Gastrocnemius medialis (tissue), 4 donors: ENCODE measurements at places on chromosomes 11 and 22. TPM values are rescaled to one million over a fixed set of nuclear protein-coding genes. Genes with fewer than 3 reads are reported as not detected.
A peak's percentile ranks its signal among the peaks of the same experiment; 100 is the strongest.

- no peak overlapping the region for H3K4me3 ChIP-seq
- no peaks in the 10 kb centered on the region for H3K36me3 ChIP-seq
- DNase-seq = no peak
- H3K27ac ChIP-seq = no peak overlapping the region
- H3K27me3 ChIP-seq = no peaks in the 10 kb centered on the region
Observed at GRCh38 chr11:15291885-15292284, 177.2 kb downstream of the INSC start.

The MS4A4E gene
- not detected for total RNA-seq

The HTR3B gene
- not detected for total RNA-seq

The MUC6 gene
- total RNA-seq = not detected

DNA sequence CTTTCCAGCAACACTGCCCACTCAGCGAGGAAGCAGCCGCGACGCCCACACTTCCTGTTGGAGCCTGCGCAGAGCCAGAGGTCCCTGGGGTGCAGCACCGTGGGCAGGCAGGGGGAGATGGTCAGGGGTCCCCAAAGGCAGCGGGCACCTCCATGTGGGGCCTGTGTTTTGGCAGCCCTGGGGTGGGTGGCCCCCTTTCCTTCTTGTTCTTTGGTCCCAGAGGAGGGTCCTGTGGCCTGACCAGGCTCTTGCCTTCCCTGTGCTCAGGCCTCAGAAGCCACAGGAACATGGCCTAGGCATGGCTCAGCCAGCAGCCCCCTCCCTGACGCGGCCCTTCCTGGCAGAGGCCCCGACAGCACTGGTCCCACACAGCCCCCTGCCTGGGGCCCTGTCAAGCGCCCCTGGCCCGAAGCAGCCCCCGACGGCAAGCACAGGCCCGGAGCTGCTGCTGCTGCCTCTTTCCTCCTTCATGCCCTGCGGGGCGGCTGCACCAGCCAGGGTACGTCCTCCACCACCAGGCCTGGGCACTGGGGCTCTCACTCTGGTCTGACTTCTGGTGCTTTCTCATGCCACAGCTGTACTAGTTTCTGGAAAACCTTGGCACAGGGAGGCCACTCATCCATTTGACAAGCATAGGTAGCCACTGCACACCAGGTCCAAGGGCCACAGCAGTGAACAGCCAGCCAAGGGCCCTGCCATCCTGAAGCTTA, 47.1 kb downstream of the PISD start:
- no peak overlapping the region for H3K27ac ChIP-seq
- no peaks in the 10 kb centered on the region for H3K4me1 ChIP-seq
- no peak overlapping the region for H3K4me3 ChIP-seq
- DNase-seq = no peak
- no peaks in the 10 kb centered on the region for H3K27me3 ChIP-seq

GRCh38 chr11:68002575-68002937, 1.3 kb downstream of the UNC93B1 start:
- no peaks in the 10 kb centered on the region for H3K27me3 ChIP-seq
- no peak overlapping the region for H3K27ac ChIP-seq
- H3K4me3 ChIP-seq = peak overlapping the region; percentile 54
- no peak for DNase-seq
- H3K4me1 ChIP-seq = no peaks in the 10 kb centered on the region

The MIOX gene
- not detected for total RNA-seq

- DNase-seq = no peak
- H3K4me3 ChIP-seq = no peak overlapping the region
- H3K27ac ChIP-seq = no peak overlapping the region
- no peaks in the 10 kb centered on the region for H3K4me1 ChIP-seq
- H3K27me3 ChIP-seq = peaks cover 4% of the 10 kb centered on the region
- no peaks in the 10 kb centered on the region for H3K36me3 ChIP-seq
Observed at GRCh38 chr22:37037669-37038068, 13.9 kb upstream of the KCTD17 start.

The TCN1 gene
- not detected for total RNA-seq

DNA sequence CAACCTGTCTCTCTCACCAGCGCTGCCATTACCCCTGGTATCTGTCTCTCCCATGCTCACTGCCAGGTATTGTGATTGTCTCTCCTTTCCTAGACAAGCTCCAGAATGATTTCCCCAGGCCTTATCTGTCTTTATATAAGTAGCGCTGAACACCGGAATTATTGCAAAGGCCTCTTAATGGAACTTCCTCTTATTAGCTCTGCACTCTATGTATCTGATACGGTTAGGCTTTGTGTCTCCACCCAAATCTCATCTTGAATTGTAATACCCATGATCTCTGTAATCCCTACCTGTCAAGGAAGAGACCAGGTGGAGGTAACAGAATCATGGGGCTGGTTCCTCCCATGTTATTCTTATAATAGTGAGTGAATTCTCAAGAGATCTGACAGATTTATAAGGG, 39.3 kb downstream of the DDI1 start:
- no peaks in the 10 kb centered on the region for H3K4me1 ChIP-seq
- DNase-seq = no peak
- H3K27me3 ChIP-seq = no peaks in the 10 kb centered on the region
- H3K36me3 ChIP-seq = no peaks in the 10 kb centered on the region
- no peak overlapping the region for H3K4me3 ChIP-seq

- H3K27ac ChIP-seq = no peak overlapping the region
- H3K36me3 ChIP-seq = no peaks in the 10 kb centered on the region
- no peak overlapping the region for H3K4me3 ChIP-seq
- DNase-seq = no peak
Observed at GRCh38 chr11:119797123-119797611, 68.2 kb upstream of the NECTIN1 start.

GRCh38 chr11:15197696-15198095, 83.0 kb downstream of the INSC start:
- peaks cover 29% of the 10 kb centered on the region for H3K4me1 ChIP-seq
- no peaks in the 10 kb centered on the region for H3K36me3 ChIP-seq
- H3K27me3 ChIP-seq = no peaks in the 10 kb centered on the region
- no peak overlapping the region for H3K27ac ChIP-seq
- no peak for DNase-seq
- H3K4me3 ChIP-seq = no peak overlapping the region

The MMP1 gene
- not detected for total RNA-seq
